Left renal cortex interstitium (tissue), 4 donors: ENCODE measurements at places on chromosomes 1 and 21.

- no peak for DNase-seq
Measured at GRCh38 chr1:160713161-160713560, 1.5 kb upstream of the CD48 start.

DNA sequence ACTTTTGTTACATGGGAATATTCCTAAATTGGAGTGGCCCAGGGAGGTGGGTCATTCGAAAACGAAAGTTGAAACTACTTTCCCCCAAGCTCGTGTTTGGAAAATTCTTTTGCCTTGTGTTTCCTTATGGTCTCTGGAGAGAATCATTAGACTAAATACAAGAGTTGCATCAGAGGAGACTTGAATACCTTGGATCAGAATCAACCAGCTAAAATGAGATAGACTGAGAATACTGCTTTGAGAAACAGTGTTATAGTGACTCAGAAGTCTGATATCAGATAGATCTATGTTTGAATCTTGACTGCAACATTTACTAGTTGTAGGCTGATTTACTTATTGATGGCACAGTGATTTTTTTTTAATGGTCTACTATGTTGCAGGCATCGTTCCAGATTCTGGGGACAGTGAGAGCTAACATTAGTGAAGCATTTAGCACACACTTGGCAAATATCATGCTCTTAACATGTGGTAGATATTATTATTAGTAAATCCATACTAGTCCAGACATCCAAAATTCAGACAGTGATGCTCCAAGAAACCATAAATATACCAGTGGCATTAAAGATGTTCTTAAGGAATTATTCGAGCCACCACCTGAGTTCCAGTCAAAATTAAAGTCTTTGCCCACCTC, 12.9 kb upstream of the ACTN2 start:
- no peak for DNase-seq

DNA sequence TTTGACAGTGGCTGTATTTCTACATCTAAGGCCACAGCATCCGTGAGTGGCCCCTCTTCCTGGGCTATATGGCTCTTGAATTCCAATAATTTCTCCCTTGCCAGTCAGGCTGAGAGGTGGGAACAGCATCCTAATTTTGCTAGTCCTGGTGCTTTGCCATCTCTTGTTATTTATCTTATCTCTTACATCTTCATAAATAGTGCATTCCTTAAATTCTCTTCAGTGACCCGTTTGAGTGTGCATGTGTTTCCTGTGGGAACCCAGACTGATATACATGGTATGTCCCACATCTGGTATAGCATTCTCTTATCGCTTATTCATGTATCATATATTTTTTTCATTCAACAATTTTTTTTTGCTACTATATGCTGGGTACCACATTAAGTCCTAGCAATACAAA, 9.9 kb downstream of the S100A11 start:
- no peak for DNase-seq

DNA sequence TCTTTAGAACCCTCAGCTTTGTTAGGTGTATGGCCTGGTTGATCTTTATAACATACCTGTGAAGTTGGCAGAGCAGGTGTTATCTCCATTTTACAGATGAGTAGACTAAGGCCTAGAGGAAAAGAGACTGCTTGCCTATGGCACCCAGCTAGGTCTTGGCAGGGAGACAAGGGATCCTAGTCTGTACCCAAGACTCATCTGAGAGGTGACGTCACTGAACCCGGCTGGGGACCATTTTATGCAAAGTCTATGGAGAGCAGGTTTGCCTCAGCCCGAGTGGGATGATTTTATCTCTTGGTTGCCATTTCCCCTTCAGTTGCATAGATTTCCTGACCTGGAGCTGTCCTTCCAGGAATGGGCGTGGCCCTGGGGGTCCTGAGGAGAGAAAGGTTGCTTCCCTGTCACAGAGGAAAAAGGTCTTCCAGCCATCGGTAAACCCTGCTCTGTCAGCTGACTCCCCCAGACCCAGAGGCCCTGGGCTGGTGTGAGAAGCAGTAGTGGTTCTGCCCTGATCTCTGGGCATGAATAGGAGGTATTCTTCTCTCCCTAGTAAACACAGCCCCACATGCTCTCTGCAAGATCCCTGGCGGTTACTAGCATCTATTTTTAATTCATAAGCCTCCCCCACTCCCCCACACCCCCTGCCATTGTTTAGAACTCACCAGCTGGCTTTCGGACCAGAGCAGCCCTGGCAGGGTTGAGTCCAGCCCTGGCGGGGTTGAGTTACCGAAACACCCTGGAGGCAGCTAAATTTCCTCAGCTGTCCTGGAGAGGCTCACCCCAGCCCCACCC, 19.6 kb downstream of the TMCC2 start:
- DNase-seq: no peak

GRCh38 chr1:194184974-194185373, 998.6 kb upstream of the B3GALT2 start:
- no peak for DNase-seq

- DNase-seq: no peak
Measured at GRCh38 chr1:157993147-157993917, at the start of gene KIRREL1. TSS of gene KIRREL1 (plus strand) at chr1:157993645. CDS start at chr1:157993677, 32 bp downstream.

DNA sequence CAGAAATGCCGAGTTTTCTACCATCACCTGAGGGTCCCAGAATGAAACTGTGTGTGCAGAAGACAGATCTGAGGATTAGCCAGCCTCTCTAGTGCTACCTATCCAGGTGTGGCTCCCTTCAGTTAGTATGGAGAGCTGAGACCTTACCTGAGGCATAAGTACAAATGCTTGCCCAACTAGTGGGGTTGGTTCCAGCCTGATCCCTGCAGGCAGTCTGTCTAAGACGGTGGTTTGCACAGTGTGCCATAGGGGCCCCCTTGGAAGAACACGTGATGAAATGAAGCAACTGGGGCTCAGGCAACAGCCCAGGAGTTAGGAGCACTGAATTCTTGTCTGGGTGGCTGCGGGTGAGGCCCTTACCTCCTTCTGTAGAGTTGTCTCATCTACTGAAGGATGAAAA, 15.6 kb downstream of the S100A7A start:
- no peak for DNase-seq

DNA sequence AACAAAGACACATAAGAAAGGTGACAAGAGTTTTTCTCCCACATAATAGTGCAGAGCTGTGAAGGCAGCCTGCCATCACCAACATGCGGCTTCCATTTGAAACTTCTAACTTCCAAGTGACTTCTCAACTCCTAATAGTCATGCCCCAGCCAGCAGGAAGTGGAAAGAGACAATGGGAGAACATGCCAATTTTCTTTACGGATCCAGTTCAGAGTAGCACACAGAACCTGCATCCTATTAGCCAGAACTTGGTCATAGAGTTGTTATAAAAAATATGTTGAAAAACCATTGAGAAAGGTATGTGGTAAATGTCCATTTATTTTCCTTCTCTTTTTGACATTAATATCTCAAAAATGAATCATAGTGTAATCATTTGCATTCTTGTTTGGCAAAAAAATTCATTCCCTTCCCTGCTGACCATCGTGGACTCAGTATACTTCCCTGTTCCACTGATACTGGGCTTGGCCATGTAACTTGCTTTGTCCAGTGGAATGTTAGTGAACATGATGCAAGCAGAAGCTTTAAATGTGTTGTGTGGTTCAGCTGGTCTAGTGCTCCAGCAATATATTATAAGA, 197.4 kb downstream of the SEC16B start:
- no peak for DNase-seq

- no peak for DNase-seq
Measured at GRCh38 chr1:10870493-10871096, 74.1 kb upstream of the CASZ1 start.

GRCh38 chr1:71031426-71031825, 16.2 kb downstream of the PTGER3 start:
- no peak for DNase-seq

GRCh38 chr1:184820218-184820750, 65.6 kb upstream of the EDEM3 start:
- no peak for DNase-seq

DNA sequence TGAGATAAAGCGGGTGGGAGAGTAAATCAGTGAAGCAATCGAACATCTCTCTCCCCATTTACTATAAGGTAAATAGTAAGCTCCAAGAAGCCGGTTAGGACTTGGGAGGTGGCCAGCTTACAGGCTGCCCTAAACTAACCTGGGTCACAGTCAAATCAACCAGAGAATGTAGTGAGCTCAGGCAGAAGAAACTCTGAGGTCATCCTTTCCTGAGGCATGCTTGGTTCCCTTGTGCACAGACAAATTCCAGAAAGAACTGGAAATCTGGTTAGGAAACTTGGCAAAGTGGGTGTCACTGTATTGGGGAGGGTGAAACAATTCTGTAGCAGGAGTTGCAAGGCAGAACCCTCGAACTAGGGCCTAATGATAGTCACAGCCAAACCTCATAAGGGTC, 72.5 kb downstream of the NTMT2 start:
- DNase-seq: no peak

GRCh38 chr1:115469703-115470476, 131.8 kb upstream of the NGF start:
- DNase-seq: no peak

GRCh38 chr1:228415853-228416216, 826 bp downstream of the TRIM17 start:
- DNase-seq: no peak

DNA sequence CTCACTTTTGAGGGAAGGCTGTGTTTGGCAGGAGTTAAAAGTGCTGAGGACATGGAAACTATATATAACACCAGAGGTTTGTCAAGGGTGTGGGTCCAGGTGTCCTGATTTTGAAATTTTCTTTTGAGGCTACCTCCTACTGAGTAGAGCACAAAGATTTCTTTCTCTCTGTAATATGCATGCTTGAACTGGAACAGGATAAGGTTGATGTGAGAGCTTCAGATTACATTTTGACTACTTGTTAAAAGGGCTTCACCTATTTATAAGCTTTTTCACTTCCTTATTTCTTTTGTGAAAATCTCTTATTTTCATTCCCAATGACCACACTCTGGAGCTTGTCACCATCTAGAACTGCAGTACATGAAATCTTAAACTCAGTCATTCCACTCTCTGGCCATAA, 59.8 kb upstream of the PLA2G4A start:
- no peak for DNase-seq

DNA sequence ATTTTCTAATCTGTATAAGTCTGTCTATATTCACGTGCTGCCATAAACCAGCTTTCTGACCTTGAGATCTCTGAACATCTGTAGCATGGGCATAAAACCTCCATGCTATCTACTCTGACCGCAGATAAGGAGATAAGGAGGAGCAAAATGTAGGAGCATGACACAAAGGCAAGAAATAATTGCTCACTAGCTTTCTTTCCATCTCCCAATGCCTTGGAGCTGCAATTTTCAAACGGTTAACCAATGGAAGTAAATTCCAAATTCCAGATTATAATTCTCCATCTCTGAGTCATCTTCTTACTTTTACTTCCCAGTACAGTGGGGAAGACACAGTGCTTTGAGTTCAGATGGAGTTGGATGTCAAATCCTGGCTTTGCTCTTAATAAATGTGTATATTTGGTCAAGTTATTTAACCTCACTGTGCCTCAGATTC, 41.6 kb downstream of the CD58 start:
- no peak for DNase-seq

DNA sequence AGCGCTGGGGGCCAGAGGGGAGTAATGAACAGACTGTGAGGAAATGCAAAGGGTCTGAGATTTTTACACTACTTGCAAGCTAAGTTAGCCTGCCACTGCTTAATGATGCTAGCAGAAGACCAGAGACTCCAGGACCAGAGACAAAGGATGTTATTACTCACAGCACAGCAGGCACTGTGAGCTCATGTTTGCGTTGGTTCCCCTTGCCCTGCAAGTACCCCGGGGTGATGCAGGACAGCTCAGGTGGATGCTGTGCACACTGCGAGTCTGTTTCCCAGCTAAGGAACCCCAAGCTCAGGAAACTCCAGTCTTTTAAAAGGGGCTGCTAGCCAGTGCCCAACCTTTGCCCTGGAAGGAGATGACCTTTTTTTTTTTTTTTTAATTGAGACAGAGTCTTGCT, 1.2 kb downstream of the FHAD1 start:
- no peak for DNase-seq
